ENCODE measurements at places on chromosomes 7 and 10.

DNA sequence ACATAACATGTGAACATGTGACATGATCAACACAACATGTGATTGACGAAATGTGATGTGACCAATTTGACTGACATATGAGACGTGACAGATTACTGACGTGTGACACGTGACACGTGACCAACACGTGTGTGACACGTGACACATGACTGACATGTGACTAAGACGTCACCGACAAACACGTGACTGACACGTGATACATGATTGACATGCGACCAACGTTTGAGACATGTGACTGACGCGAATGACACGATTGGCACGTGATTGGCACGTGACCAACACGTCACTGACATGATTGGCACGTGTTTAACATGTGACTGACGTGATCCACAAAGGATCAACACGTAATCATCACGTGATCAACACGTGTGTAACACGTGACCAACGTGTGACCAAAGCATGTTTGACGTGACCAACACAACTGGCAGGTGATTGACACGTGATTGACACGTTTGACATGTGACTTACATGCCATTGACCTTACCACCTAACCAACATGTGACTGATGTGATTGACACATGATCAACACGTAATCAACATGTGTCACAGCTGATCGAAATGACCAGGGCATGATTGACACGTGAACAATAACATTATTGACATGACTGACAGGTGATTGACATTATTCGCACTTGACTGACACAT, 23.7 kb downstream of the CRPPA start:
- no peak for DNase-seq

DNA sequence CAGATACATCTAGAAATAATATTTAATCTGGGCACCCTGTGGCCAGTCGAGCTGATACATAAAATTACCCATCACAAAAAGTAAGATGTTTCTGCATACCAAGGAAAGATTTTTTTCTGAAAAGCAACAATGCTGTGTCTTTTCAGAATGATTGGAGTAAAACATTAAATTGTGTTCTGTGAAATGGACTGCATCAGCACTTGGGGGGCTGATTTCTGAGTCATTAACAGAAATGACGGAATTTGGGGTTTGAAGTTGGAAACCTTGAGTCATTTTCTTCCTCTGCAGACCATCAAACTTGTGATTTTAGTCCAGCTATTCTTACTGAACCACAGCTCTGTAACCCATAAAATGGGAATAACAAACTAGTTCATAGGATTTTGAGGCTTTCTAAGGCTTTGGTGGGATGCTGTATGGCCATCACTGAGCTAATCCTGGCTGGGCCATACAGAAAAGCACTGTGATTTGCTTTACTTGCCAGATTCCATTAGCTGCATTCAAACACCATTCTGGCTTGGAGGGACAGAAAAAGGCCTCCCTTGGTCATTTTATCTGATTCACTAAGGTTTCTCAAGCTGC, 739.4 kb upstream of the IGFBP3 start:
- no peak for DNase-seq

DNA sequence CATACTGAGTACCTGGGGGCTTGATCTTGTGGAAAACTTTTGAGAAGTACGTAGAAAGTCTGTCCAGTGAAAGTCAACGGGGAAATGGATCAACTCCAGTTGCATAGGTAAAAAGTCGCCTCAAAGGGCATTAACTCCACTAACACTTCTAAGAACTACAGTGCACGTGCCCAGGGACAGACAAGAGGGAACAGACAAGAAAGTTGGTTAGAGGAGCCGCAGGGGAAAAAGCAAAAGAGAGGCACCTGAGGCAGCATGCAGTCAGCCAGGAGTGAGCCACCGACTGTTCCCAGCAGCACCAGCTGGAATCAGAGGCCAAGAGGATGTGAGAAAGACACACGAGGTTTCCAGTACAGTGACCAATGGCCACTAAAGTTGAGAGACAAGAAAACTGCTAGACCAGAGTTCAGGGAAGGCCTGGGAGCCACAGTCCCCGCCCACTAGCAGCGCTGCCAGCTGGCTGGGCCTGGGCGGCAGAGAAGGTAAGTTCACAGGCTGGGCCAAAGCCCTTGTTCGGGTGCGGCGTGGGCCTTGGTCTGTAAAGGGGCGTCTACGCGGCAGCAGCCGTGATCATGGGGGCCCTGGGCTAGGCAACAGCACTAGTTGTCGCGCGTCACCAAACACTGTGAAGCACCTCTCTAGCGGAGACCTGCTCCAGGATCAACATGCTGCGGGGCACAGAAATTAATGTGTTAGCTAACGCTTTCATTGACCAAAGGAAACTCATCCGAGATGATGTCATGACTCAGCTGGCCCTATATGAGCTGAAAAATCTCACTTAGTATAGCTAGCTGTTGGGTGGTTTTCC, 14.0 kb downstream of the ITGB1 start:
- no peak for DNase-seq

DNA sequence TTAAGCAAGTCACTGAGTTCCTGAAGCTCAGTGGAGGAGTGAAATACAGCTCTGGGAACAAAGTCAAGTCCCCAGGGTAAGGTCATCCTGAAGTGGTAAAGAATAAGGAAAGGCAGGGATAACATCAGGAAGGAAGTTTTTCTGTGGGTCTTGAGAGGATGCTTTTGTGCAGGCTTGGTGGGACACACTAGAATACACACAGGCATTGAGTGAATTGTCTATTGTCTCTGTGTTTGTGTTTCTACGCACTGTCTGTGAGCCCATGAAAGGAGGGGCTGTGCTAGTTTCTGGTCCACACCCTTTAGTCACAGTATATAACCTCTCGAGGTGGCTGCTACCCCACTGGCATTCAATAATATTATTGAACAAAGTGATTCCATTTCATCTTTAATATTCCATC, 95.8 kb upstream of the ABCB5 start:
- no peak for DNase-seq

GRCh38 chr10:101986624-101986971, 69.4 kb downstream of the ARMH3 start:
- DNase-seq = no peak
